ENCODE measurements at places on chromosomes 3 and 15.

GRCh38 chr15:72516777-72517176, 42.6 kb downstream of the ARIH1 start:
- no peak for DNase-seq

GRCh38 chr15:90808517-90809235, 59.7 kb upstream of the FURIN start:
- no peak for DNase-seq

DNA sequence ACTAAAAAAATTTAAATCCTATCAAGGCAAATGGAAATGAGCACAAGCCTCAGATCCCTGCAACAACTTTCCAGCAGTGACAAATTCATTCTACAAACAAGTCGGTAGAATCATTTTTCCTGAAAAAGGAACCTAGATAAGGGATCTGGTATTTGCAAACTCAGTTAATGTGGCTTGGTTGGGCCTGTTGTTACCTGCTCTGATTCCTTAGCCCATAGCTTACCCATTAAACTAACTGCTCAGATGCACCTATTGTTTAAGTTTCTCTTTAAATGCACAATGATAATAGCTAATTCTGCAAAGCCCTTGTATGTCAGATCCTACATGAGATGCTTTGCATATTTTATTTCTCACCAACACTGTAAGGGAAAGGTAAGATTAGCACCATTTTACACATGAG, 377.4 kb upstream of the RGMA start:
- no peak for DNase-seq

DNA sequence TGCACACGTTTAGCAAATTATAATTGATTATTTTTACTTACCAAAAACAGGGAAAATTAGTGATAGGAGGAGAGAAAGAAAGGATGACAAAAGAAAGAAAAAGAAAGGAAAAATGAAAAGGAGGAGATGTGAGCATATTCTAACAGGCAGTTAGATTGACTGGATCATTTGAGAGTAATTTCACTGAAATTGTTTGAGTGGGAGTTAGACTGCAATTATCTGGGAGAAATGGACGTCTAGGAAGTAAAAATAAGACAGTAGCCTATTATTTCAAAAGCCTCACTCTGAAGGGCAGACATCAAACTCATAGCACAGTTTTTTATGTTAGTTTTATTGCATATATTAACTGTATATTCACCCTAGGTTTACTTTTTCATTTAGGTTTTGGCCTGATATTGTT, 272.8 kb upstream of the POU1F1 start:
- DNase-seq, result no peak

- no peak for DNase-seq
Measured at GRCh38 chr3:61613666-61614065, 52.3 kb downstream of the PTPRG start.

- no peak for DNase-seq
Measured at GRCh38 chr15:93942269-93942694, 289.1 kb upstream of the MCTP2 start.

DNA sequence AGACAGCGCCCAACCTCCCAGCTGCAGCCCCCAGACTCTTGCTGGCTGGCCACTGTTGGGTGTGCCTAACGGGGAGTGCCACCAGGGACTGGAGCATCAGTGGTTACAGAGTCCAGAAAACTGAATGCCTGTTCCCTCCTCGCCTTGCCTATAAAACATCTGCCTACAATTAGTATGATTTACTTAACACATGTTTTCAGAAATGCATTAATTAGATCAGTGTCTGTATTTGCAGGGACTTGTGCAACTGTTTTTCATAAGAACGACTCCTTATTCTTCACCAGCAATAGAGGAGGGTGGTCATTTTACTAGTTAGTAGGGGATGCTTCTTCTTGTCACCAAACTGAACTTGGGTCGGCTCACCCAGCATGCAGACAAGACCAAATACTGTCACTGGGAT, 248.7 kb downstream of the GABRG3 start:
- no peak for DNase-seq

DNA sequence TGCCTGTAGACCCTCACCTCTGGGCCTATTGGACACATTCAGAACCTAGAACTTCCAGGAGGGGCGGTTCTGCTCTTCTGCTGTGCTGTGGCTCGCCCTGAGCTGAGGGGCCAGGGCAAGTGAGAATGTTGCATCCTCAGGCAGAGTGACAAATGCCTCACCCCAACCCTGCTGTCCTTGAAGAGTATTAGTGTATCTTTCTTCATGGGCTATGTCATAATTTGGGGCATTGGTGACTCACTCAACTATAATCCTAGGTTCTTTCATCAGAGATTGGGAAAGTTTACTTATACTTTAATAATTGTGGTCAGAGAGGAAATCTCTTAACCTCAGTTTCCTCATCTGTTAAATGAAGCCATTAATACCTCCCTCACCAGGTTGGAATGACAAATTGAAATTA, 143.8 kb downstream of the SV2B start:
- DNase-seq, result no peak

GRCh38 chr3:46442576-46443530, 21.9 kb downstream of the LTF start:
- DNase-seq, result no peak

- DNase-seq, result no peak
Measured at GRCh38 chr3:150248888-150249681, 159.0 kb upstream of the TSC22D2 start.

GRCh38 chr3:148950806-148951205, 40.5 kb upstream of the GYG1 start:
- DNase-seq, result no peak
